ENCODE measurements at places on chromosomes 7 and 10.

GRCh38 chr7:157832866-157833607 lies 496.2 kb downstream of the DNAJB6 start:
- DNase-seq = no peak

DNA sequence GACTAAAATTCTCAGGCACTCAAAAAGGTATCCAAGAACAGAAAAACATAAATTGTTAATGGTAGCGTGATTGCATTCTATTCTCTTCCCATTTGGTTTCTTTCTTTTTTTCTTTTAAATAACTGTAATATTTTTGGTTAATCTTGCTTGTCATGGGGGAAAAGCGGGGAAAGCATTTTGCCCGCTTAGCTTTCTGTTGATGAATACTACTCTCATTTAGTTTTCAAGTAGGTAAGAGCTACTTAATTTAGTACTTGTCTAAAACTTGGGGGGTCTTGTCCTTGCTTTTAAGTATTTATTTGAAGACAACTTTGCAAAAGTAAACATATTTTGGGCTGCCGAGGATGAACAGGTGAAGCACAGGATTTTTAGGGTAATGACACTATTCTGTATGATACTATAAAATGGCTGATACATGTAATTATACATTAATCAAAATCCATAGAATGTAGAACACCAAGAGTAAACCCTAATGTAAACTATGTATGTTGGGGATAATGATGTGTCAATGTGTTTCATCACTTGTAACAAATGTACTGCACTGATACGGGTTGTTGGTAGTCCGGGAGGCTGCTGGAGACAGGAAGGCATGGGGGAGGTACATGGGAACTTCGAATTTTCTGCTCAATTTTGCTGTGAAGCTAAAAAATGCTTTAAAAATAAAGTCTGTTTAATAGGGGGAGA lies 1.7 kb downstream of the TES start:
- no peak for DNase-seq

DNA sequence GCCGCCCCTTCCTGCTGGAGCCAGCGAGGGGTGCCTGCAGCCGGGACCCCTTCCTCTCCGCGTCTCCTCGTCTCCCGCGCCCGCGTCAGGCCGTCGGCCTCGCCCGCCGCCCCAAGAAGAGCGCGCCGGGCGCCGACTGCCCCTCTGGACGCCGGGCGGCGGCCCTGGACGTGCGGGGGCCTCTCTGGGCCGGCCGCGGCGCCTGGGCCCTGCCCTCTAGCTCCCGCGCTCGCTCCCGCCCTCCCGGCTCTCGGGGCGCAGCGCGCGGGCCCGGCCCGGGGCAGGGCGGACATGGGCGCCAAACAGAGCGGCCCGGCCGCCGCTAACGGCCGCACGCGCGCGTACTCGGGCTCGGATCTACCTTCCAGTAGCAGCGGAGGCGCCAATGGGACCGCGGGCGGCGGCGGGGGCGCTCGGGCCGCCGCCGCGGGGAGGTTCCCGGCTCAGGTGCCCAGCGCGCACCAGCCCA lies 704 bp downstream of the ZNRF2 start:
- DNase-seq = peak; percentile 9

DNA sequence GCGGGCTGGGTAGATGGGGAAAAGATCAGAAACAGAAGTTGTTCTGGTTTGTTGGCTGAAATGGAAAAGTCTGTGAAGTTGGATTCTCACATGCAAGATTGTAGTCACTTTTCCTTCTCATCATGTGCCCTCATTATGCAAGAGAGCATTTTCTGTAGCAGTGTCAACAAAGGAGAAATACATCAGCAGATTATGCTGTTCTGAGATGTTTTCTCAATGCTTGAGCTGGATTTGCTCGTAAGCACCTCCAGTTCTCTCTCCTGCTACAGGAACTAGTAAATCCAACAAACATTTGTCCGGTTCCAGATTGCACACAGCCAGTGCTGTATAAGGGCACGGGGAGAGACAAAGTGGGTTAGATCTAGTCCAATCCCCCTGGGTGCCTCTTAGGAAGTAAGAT lies 90.0 kb downstream of the GATA3 start:
- no peak for DNase-seq

GRCh38 chr7:142445019-142445686 lies 187.3 kb upstream of the PRSS58 start:
- no peak for DNase-seq

GRCh38 chr10:118035354-118036005 lies 11.3 kb downstream of the RAB11FIP2 start:
- DNase-seq = no peak

- no peak for DNase-seq
These were observed 33.7 kb downstream of the FZD1 start for GRCh38 chr7:91297939-91298338.

GRCh38 chr10:88989824-88990383 lies 694 bp upstream of the FAS start:
- DNase-seq = peak; percentile 28

- DNase-seq = no peak
These were observed 2.9 kb upstream of the CAV2 start for GRCh38 chr7:116496653-116497052.

GRCh38 chr7:18509481-18509880 lies 13.9 kb downstream of the HDAC9 start:
- DNase-seq = no peak

- no peak for DNase-seq
These were observed 131.9 kb upstream of the PRR15 start for GRCh38 chr7:29431686-29432085.

- no peak for DNase-seq
These were observed 18.1 kb upstream of the TLX1 start for GRCh38 chr10:101112799-101113594.

Measured in T-helper 2 cell (primary cell).